ENCODE measurements at places on chromosomes 12 and 14.

DNA sequence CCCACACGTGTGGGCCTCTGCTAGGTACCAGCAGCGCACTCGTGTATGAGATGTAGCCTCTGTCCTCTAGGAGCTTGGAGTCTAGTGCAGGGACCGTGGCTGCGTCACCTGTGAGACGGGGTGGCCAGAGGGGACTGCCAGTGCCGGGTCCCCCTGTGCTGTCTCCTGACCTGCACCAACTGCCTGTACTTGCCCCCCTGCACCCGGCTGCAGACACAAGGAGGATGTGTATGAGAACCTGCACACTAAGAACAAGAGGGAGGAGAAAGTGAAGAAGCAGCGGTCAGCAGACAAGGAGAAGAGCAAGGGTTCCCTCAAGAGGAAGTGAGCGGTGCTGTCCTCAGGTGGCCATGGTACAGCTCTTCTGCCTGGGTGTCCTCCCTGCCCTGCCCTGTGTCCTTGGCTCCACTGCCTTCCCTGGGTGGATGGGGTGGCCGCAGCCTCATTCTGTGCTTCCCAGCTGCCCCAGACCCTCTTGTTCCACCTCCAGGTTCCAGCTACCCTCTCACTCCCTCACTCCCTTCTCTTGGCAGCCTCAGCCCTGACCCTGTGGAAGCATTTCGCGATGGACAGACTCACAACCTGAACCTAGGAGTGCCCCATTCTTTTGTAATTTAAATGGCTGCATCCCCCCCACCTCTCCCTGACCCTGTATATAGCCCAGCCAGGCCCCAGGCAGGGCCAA is 9.6 kb downstream of the PTPN6 start:
- DNase-seq = no peak

GRCh38 chr12:129226851-129227250 is 373.6 kb downstream of the GLT1D1 start:
- no peak for DNase-seq

GRCh38 chr14:103225476-103225875 is 102.2 kb downstream of the TNFAIP2 start:
- DNase-seq = no peak

DNA sequence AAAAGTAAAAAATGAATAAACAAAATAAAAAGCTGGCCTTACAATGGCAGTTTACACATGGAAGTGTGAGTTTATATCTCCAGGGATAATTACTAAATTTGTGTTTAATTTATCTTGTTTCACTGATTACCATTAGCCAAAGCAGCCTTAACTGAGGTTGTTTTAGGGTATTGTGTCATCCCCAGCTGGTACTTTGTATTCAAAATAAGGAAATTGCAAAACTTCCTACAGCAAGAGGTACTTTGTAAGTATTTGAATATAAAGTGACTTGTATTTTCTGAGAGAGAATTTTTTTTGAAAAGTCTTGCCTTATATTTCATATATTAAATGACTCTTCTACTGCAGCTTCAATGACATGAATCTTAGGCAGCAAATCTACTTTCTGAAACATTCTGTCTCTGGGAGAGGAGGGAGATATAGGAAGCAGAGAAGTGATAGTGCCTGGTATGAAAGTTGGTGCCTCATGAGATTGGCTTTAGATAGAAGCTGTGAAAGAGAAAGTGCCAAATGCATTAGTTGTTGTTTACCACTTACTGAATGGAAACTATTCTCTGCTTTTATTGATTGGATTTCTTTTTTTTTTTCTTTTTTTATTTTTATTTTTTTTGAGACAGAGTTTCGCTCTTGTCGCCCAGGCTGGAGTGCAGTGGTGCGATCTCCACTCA is 6.7 kb downstream of the FNTB start:
- DNase-seq = no peak

- DNase-seq = no peak
Observed at GRCh38 chr14:36320897-36321381, 502 bp upstream of the MBIP start.

GRCh38 chr14:32620303-32620702 is 291.2 kb downstream of the AKAP6 start:
- no peak for DNase-seq
